ENCODE measurements at places on chromosomes 1 and 21.

DNA sequence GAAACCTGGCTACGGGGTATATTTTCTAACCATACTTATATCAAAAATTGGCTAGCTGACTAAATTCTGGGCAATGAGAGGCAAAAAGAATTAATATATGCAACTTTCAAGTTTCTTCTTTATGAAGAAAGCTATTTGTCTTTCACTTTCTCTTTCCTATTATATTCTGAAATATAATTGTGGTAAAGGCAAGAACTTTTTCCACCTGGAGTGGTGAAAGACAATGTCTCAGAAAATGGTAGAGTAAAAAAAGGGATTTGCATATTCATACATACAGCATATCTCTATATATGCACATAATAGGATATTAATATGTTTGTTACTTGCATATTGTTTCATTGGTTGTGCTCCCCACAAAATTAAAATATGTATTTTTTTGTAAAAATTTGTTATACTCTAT, 793.8 kb downstream of the PLA2G4A start:
- DNase-seq: no peak

DNA sequence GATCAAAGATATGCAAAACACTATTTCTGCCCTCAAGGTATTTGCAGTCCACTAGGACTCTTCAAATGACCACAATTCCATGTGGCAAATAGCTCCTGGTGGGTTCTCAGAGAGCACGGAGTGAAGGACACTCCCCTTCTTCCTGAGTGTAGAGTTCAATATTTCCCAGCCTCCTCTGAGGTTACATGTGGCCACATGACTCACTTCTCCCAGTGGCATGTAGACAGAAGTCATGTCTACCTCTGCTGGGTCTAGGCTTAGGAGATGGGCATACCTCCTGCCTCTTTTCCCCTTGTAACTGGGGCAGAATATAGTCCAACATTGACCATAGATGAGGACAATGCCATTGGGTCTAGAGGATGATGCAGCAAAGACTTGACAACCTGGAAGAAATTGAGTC, 191.4 kb downstream of the MIS18A start:
- no peak for DNase-seq

DNA sequence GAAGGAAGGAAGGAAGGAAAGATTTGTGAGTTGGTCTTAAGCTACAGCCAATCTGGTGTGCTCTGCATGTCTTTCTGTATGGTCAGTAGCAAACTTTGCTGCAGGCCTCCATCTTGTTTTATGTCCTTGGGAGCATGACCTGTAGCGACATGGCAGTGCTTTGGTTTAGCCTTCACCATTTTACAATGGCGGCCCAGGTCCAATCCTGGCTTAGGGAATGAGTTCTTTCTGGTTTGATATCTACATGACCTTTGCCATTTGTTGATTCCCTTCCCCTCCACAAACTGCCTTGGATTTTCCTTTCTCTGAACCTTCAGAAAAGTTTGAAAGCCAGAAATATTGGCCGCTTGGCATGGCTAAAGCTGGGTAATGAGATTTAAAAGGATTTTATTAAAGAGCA, 30.5 kb upstream of the TSPEAR start:
- no peak for DNase-seq

DNA sequence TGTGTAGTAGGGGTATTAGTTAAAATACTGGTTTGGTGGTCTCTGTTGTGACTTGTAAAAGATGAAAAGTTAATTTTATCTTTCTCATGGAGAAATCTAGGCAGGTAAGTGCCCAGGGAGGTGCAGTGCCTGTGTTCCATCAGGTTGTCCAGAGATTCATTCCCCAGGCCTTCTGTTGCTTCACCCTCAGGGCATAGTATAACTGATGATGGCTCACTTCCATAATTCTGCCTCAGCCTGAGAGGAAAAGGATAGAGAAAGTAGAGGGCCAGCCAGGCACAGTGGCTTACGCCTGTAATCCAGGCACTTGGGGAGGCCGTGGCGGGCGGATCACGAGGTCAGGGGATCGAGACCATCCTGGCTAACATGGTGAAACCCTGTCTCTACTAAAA, 153.9 kb downstream of the FMN2 start:
- no peak for DNase-seq

GRCh38 chr1:111309690-111310089, 19.0 kb downstream of the CHIA start:
- no peak for DNase-seq

DNA sequence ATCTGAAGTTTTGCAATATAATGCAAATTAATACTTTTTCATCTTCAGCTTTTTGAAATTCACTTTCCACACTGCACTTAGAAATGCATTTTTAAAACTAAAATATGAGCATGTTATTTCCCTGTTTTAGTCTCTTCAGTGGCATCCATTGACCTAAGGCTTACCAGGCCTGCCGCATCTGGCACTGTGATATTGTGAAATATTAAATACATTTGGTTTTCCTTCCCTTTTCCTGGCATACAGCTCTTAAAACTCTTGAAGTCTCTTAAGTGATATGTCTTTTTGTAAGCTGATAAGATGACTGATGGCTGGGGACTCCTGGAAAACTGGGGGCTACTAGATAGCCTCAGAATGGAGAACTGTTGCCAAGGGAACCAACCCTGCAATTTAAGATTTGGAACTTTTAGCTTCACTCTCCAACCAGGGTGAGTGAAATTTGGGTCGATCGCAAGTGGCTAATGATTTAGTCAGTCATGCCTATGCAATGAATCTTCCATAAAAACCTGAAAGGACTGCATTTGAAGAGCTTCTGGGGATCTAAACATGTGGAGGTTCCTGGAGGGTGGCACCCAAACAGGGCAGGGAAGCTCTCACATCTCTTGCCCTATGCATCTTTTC, 75.5 kb upstream of the PDC start:
- no peak for DNase-seq

- DNase-seq: no peak
Measured at GRCh38 chr1:208724079-208724478, 479.9 kb upstream of the PLXNA2 start.

- peak; percentile 79 for DNase-seq
Measured at GRCh38 chr1:23484253-23485001, 448 bp upstream of the ASAP3 start.

DNA sequence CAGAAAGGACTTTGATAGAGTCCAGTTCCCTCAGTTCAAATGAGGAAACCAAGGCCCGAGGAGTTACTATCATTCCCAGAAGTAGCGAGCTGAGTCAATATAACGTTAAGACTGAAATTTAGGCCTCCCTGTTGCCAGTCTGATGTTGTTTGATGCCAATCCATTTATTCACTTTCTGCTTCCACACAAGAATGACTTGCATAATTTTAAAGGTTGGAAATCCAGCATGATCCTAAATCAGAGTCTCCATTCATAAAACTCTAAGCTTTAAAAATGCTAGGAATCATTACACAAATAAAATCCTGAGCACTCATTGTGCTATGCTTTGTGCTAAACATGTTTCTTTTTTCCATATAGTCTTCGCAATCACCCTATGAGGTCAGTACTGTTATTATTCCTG, 414.4 kb downstream of the PTBP2 start:
- no peak for DNase-seq

- DNase-seq: no peak
Measured at GRCh38 chr1:44485934-44486460, 80.9 kb downstream of the RNF220 start.

GRCh38 chr1:156912310-156912709, 8.1 kb upstream of the LRRC71 start:
- DNase-seq: no peak

DNA sequence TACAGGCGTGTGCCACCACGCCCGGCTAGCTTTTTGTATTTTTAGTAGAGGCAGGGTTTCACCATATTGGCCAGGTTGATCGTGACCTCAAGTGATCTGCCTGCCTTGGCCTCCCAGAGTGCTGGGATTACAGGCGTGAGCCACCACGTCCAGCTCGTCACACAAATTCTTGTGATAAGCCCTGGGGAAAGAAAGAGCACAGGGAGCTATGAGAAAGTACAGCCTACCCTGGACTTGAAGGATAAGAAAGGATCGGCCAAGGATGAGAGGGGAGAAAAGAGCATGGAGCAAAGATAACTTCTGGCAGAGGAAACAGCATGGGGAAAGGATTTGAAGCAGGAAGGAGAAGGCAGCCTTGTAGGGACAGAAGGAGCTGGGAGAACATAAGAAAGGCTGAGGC, 29.2 kb downstream of the SESN2 start:
- DNase-seq: no peak

DNA sequence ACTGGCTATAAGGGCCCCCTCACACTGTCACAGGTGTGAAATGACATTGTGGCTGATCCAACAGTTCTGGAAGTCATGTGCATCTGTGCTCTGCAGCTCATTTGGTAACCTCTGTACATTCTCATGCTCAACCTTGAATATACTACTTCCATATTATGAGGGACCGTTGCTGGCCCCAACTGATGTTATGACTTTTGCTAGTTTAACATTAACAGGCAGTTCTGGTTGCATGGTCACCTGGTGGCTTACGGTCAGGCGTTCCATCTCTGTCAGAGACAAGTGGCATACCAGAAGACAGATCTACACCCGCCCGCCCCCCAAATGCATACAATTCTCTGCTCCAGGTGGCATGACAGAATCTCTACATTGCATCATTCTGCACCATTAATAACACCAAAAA, 6.0 kb upstream of the DIP2A start:
- no peak for DNase-seq

DNA sequence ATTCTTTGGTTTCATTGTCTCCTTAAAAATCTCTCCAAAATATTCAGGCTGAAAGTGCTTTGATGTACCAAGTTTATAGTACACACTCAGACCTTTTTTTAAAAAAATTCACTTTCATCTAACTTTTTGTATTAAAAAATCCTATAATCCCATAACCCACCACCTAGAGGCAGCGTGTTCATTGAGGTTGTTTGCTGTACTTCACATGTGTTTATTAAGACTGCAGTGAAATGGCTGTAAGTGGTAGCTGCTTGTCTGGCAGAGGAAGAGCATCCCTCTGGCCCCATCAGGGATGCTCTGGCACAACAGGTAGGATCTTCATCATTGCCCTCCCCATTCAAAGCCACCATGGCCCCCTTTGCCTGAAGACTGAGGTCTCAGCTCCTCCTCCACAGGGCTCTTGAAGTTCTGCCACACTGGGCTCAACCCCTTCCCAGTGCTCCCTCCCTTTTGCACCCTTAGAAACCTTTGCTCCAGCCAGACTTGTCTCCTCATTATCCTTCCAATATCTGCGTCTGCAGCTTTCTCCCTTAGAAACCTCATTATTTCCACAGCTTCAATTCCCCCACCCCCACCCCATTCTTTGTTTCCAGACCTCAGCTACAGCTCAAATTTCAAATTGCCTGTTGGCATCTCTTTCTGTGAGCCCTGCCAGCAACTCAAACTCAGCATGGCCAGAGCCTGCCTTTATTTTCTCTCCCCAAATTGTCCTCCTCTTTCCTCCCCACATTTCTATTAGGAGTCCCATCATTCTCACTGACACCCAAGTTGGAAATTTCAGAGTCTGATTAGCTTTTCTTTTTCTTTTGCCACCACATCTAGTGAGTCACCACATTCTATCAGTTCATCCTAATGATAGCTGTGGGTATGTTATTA, 369.6 kb upstream of the USP24 start:
- DNase-seq: no peak

DNA sequence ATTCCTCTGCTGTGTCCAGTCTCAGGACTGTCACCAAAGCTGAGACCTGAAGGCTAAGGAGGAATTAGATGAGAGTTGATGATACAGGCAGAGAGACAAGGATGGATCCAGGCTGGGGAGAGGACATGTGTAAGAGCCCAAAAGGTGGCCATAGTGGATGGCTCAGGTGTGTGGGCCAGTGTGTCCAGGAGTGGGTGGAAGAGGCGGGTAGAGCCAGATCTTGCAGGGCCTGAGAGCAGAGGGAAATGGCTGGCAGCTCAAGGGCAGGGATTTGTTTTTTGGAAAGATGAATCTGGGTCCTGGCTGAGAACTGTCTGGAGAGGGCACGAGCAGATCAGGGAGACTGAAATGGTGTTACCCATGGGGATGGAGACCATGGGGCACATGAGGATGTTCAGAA, 38.1 kb downstream of the AZIN2 start:
- DNase-seq: no peak

DNA sequence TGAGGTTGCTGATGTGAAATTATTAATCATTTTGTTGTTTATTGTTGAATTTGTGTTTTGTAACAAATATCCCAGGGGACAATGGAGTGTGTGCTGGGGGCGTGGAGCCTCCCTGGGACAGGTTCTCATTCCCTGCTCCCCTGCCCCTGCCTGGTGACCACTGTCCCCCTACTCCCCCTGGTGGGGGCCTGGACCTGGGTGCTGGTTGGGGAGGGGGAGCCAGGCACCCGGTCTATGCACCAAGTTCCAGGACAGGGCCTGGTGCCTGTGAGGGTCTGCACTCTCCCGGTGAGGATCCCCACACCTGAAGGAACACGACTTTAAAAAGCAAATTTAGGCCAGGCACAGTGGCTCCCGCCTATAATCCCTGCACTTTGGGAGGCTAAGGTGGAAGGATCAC, 42.4 kb downstream of the CHD5 start:
- no peak for DNase-seq

- peak; percentile 48 for DNase-seq
Measured at GRCh38 chr21:37711836-37712568, 204.3 kb downstream of the KCNJ6 start.
